ENCODE measurements at places on chromosomes 13 and 19.

GRCh38 chr19:39670998-39671397 is 15.3 kb downstream of the LGALS16 start:
- no peak for DNase-seq

DNA sequence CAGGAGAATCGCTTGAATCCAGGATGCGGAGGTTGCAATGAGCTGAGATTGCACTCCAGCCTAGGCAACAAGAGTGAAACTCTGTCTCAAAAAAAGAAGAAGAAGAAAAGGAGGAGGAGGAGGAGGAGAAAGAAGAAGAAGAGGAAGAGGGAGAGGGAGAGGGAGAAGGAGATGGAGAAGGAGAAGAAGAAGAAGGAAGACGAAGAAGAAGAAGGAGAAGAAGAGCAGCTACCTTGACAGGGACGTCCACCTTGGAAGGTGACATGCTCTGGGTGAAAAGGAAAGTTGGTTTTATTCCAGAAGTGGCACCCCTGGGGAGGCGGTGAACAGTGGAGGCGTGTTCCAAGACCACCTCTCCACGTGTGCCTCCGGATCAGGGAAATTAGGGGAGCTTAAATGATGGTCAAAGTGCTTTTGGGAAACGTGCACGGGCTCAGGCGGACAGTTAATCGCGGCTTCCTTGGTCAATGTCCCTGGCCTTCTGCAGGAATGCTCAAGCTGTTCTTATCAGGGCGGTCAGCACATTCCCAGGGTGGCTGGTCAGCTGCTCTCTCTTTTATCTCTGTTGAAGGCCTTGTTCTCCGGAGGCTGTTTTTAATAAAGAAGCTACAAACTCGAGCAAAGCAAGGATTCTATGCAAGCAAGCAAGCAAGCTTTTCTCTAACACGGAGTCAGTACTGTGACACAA is 78.9 kb upstream of the PEG3 start:
- no peak for DNase-seq

- DNase-seq, result no peak
Observed at GRCh38 chr13:47168066-47168465, 271.2 kb upstream of the HTR2A start.

DNA sequence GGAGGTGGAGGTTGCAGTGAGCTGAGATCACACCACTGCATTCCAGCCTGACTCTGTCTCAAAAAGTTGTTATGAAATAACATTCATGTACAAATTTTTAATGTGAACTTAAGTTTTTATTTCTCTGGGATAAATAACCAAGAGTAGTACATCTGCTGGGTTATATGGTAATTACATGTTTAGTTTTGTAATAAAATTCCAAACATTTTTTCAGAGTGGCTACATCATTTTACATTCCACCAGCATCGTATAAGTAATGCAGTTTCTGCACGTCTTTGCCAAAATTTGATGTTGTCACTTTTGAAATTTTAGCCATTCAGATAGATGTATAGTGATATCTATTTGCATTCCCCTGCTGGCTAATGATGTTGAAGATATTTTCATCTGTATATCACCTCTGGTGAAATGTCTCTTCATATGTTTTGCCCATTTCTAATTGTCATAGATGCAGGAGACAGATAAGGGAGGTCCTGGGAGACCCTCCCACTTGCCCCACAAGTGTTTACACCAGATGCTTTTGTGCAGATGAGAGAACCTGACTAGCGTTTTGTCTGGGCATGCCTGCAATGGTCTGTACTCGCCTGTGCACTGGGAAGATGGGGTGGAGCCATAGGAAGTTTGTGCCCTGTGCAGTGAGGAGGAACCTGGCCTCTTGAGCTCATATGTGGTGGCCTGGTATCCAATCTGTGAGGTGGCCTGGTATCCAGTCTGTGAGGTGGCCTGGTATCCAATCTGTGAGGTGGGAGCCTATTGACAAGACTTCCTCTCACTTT is 12.7 kb upstream of the KBTBD6 start:
- no peak for DNase-seq

DNA sequence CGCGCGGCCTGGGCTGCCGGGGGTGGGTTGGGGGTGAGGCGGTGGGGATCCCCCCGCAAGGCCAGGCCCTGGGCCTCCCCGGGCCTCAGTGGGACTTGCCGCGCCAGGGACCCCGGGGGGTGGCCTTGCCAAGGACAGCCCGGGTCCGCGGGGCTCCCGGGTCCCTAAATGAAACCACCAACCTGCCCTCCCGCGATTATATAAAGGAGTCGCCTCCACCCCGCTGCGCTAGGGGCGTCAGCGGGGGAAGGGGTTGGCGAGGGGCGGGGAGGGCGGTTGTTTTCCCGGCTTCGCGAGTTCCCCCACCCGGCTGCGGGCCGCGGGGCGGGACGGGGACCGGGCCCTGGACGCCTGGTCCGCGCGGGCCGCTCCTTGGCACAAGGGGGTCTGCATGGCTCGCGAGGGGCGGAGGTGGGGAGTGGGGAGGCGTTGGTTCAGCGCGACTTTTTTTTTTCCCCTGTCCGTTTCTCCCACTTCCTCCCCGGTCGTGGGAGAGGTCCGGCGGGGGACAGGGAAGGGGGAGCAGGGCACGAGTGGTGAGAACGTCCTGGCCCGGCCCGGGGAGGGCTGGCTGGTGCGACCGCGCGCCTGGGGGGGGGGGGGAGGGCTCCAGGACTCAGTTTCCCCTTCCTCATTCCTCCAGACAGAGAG is 822 bp upstream of the ZBTB7A start:
- DNase-seq, result no peak

DNA sequence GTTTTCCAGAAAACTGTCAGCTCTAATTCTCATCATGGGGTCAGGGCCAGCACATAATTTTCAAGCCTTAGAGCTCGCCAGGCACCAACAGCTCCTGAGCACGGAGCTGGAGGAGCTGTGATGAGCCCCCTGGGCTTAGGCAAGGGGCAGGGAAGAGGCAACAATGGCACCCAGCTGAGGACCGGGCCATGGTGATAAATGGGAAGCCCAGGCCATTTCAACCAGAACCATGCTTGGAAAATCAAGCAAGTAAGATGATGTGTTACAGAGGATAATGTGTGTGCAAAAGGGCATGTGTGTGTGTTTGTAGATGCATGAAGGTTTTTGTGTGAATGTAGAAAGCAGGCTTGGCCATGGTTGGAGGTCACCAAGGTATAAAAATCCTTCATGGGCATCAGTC is 66.8 kb upstream of the UBAC2 start:
- no peak for DNase-seq

GRCh38 chr13:42760951-42761350 is 20.4 kb upstream of the FAM216B start:
- no peak for DNase-seq

Data from kidney tubule cell (primary cell).